LNCaP clone FGC (cell line): ENCODE measurements at places on chromosomes 5 and 9.

GRCh38 chr5:93789173-93790067 is 48.0 kb upstream of the POU5F2 start:
- peak; percentile 2 for DNase-seq

GRCh38 chr5:177496070-177496726 is 1.2 kb downstream of the PDLIM7 start:
- no peak for DNase-seq

DNA sequence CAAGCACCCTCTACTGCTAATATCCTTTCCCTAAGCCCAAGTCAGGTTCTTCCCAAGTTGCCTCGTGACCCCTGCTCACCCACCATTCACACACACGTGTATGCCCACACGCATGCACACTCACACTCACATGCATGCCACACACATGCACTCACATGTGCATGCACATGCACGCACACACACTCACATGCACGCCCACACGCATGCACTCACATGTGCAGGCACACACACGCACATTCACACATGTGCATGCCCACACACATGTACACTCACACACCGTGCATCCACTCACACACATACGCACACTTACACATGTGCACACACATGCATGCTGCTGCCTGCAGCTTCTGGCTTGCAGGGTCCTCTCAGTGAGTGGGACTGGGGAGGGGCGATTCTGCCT is 62.9 kb upstream of the STXBP1 start:
- no peak for DNase-seq

DNA sequence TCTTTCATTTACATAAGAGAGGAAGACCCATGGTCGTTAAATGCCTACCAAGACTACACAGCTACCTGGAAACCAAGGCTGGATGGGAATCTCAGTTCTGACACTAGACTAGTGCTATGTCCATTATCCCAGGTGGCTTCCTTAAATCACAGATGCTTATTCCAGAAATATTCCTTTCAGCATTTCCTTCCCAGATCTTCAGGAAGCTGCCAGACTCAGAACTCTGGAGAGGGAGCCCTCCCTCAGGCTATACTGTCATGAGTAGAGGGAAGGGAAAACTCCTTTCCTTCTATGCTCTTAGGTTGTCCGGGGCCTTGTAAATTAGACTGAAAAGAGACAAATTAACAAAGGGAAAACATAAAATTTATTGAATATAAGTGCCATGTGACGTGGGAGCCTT is 20.8 kb downstream of the FREM1 start:
- no peak for DNase-seq

GRCh38 chr9:13778631-13779030 is 499.1 kb upstream of the MPDZ start:
- DNase-seq, result no peak

- no peak for DNase-seq
Observed at GRCh38 chr9:108991479-108991878, 21.8 kb downstream of the CTNNAL1 start.

- no peak for DNase-seq
Observed at GRCh38 chr9:125990186-125990792, 243.1 kb downstream of the PBX3 start.

DNA sequence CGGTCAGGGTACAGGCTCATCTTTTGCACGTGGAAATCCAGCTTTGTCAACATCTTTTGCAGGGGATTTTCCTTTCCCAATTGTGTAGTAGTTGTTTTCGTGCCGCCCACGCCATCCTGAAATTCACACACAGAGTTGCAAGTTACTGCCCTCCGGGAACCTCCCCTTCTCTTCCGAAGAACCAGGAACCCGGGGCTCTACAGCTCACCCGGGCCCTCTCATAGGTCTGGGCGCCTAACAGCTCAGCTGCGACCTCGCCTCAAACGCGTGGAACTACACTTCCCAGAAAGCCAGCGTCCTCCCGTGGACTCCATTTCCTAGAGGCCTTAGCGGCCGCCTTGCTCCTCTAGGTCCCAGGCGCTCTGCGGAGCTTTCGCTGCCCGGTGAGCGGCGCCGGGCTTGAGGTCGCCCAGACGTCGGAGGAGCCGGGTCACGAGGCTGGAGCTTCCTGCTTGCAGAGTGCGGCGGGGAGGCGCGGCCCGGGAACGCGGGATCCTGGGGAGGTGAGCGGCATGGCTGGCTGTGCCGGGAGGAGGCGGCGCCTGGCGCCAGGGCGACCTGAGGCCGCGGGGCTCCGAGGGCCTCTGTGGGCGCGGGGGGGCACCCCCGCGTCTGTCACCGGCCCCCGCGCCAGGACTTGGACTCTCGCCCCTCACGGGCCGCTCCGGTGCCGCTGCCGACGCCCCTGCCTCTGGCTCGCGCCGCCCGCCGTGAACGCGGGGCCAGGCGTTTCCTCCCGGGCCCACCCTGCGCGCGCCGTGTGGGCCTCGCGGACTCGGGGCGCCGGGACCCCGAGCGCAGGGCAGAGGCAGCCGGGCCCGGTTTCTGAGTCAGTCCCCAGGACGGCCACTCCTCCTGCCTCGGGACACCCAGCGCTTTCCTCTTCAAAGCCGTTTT is at the start of gene ZNF354B:
Gene ZNF354B (plus strand): TSS at position 329 of the 897 bp plus-strand sequence. CDS start 1,095 bp downstream, outside the sequence.
- peak; percentile 85 for DNase-seq

DNA sequence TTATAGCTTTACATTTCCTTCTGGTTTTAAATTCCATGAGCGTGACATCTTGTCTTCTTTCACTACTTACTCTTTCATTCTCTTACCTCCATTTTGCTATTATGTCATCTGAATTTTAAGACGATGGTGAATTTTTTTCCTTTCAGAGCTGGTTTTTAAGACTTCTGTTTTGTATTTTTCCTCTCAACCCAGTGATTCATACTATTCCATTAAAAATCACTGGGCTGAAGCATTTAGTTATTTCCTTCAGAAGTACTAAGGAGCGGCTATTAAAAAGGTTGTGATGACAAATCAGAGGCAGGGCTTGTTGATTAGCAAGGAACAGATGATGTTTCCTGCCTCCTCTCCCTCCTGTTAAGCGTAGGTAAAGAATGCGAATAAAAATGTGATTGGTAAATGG is 16.5 kb downstream of the AGXT2 start:
- DNase-seq, result no peak

DNA sequence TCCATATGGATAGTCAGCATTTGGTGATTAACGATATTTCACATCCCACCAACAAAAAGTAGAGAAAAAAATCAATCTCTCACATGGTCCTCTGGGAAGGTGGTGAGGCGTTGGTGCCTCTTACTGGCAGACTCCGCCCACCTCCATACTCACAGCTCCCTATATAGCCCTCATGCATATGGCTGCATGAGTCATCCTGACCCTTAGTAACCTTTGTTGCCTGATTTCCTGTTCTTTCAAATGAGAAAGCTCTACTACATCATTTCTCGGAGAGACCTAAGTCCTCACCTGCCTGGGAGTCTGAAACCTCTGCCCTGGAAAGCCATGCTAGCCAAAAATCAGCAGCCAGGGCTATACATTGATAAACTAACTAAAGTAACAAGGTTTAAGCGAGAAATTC is 33.3 kb upstream of the ABCA1 start:
- no peak for DNase-seq

DNA sequence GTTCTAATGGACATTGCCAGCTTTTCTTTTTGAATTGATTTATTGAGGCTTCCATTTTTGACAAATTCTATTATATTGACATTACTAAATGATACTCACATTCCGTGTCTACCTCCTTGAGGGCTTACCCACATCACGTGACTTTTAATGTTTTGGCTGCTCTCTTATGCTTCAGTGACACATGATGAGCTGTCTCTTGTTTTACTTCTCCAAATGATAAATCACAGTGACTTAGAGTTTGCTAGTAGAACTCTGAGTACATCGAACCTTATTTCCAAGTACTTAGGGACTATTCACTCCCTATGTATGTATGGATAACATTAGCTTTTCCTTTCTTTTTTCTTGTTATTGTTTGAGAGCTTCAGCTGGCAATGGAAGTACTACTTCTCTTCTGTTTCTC is 169.8 kb upstream of the KCNN2 start:
- DNase-seq, result no peak

DNA sequence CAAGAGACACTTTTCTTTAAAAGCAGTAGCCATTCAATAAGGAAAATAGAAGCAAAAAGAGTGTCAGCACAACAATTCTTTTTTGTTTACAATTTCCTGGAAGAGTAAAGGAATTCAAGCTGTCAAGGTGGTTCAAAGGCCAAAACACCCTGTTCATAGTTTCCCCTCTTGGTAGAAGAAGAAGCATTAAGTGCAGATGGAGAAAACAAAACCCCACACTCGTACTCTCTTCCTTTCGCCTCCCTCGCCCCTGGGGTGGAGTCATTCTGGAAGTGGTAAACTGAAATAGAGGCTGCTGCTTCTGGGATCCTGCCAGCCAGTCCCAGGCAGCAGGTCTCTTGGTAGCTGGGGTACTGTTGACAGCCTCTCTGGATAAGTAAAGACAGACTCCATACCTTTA is 105.0 kb downstream of the ANKRD55 start:
- DNase-seq, result no peak

- no peak for DNase-seq
Observed at GRCh38 chr9:89750117-89750791, 145.4 kb downstream of the GADD45G start.

DNA sequence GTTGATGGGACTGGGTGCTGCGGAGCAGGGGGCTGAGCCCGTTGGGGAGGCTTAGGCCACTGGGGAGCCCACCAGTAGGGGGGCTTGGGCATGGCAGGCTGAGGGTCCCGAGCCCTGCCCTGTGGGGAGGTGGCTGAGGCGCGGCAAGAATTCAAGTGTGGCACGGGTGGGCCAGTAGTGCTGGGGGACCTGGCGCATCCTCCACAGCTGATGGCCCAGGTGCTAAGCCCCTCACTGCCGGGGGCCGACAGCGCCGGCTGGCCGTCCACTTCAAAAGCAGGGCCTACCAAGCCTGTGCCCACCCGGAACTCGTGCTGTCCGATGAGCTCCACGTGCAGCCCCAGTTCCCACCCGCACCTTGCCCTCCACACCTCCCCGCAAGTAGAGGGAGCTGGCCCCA is 917.5 kb downstream of the TAF11L14 start:
- DNase-seq, result no peak

- DNase-seq, result no peak
Observed at GRCh38 chr9:136107155-136107952, 11.3 kb downstream of the TMEM250 start.

DNA sequence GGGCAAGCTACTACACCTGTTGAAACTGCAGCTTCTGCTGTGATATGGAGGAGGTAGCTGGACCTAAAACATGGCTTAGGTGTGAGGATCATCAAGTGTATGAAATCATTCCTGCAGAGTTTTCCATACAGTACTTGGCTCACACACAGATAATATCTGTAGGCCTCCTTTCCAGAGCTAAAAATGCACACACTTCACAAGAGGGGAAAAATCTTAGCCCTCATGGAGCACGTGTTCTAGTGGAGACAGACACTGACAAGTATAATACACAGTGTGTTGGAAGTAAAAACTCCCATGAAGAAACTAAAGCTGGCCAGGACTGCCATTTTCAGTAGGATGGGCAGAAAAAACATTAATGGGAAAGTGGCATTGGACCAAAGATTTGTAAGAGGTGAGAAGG is 216.7 kb downstream of the CTNND2 start:
- no peak for DNase-seq

DNA sequence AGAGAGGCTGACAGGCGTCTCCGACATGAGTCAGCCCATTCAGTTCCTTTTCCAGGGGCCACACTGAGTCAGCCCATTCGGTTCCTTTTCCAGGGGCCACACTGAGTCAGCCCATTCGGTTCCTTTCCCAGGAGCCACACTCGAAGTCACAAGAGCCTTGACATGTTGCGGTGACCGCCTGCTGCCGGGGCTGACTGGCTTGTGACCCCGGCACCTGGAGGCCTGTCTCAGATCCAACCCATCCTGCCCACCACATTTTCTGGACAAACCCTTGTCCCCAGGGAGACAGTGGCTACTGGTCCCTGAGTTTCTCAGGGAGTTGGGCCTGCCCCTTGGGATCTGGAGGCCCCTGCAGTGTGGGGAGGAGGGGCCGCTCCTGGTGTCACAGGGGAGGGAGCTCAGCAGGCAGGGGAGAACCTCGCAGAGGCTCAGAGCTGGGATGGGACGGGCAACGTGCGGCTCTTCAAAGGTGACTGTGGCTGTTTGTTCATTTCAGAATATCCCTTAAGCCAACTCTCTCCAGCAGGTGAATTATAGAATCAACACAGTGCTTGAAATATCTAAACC is 40.5 kb upstream of the LPCAT1 start:
- no peak for DNase-seq

DNA sequence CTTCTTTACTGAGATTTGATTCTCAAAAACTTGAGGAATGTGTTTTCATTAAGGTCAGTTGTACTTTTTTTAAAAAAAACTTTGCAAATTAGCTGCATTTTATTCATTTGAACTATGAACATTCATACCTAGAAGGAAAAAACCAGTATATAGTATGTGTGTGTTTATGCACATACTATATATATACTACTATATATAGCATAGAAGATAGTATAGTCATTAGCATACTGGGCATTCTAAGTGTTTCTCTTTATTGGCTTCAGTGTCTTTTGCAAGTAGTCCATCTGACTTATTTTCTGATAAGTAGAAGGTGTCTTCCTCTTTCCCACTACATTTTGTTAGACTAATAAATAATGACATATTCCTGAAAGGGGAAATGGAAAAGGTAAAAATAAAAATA is 33.0 kb downstream of the ELOVL7 start:
- DNase-seq, result no peak

DNA sequence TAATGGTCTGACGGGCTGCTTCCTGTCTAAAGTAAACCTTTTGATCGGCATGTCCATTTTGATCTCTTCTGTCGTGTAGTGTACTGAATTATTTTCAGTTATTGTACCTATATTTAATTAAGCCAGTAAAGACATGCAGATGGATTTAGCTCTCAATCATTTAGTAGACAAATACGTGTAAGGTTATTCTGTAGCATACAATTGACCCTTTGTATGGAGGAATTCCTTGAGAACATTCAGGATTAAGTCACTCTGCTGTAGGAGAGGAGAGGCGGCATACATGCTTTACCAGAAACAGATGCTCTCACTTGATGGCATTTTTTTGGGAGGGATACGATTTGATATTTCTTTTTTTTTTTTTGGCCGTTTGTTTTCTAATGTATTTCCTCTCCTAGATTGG is 141.0 kb downstream of the PBX3 start:
- no peak for DNase-seq

- DNase-seq, result peak; percentile 0
Observed at GRCh38 chr5:44646016-44646415, 162.7 kb upstream of the MRPS30 start.

DNA sequence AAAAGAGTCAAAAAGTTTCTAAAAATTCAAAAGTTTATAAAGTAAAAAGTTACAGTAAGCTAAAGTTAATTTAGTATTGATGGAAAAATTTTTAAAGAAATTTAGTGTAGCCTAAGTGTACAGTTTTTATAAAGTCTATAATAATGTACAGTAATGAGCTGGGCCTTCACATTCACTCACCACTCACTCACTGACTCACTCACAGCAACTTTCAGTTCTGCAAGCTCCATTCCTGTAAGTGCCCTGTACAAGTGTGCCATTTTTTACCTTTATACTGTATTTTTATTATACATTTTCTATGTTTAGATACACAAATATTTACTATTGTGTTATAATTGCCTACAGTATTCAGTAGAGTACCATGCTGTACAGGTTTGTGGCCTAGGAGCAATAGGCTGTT is 239.5 kb upstream of the MAP3K1 start:
- DNase-seq, result no peak

- DNase-seq, result no peak
Observed at GRCh38 chr9:129555512-129556215, 65.2 kb downstream of the C9orf50 start.

- DNase-seq, result no peak
Observed at GRCh38 chr5:178651046-178651810, 24.4 kb upstream of the CLK4 start.

- no peak for DNase-seq
Observed at GRCh38 chr9:89010056-89010455, 18.8 kb downstream of the S1PR3 start.

GRCh38 chr5:123720955-123721354 is 209.0 kb downstream of the CSNK1G3 start:
- no peak for DNase-seq
